GM04504 (cell line): ENCODE measurements at places on chromosomes 13 and 19.

GRCh38 chr19:991174-991931 lies 7.2 kb downstream of the WDR18 start:
- no peak for DNase-seq

DNA sequence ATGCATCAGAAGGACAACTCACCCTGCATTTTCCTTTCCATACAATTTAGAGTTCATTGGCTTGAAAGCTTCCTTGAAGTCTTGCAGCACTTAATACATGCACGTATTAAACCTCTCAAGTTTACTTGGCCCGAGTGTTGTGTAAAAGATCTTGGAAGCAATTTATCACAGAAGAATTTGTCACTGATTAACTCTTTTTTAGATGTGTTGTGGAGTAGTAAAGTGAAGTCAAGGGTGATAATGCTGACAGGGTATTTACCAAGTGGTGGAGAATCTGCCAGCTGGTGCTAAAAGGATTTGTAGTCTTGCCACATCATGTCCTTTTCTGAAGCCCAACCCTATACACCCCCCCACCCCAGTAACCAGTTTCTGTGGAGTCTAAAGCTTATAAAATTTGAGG lies 421.0 kb upstream of the MIR17HG start:
- DNase-seq = no peak

DNA sequence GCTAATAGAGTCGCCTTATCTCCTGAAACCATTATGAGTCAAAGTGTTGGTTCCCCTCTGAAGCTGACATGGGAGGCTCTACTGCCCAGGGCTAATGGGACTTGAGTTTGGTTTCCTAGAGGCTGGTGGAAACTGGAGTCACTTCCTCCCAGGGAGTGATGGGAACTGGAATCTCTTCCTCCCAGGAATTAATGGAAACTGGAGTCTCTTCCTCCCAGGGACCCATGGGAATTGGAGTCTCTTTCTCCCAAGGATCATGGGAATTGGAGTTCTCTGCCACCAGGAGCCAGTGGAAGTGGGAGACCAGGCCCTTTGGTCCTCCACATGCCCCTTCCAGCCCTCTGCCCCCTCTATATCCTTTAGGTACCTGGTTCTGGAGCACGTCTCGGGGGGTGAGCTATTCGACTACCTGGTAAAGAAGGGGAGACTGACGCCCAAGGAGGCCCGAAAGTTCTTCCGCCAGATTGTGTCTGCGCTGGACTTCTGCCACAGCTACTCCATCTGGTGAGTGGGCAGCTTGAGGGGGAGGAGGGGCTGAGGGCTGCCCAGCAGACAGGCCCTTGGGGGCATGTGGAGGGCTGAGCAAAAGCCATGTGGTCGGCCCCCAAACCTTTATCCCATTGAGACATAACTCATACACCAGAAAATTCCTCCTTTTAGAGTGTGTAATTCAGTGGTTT lies 5.5 kb downstream of the BRSK1 start:
- no peak for DNase-seq

GRCh38 chr13:98456413-98456845 lies 120.5 kb downstream of the STK24 start:
- DNase-seq = no peak

GRCh38 chr13:52850396-52851136 lies 2.1 kb upstream of the PCDH8 start:
- no peak for DNase-seq
